ENCODE measurements at places on chromosomes 6 and 20.

GRCh38 chr20:25476106-25477013, 68.9 kb downstream of the GINS1 start:
- no peak for DNase-seq

DNA sequence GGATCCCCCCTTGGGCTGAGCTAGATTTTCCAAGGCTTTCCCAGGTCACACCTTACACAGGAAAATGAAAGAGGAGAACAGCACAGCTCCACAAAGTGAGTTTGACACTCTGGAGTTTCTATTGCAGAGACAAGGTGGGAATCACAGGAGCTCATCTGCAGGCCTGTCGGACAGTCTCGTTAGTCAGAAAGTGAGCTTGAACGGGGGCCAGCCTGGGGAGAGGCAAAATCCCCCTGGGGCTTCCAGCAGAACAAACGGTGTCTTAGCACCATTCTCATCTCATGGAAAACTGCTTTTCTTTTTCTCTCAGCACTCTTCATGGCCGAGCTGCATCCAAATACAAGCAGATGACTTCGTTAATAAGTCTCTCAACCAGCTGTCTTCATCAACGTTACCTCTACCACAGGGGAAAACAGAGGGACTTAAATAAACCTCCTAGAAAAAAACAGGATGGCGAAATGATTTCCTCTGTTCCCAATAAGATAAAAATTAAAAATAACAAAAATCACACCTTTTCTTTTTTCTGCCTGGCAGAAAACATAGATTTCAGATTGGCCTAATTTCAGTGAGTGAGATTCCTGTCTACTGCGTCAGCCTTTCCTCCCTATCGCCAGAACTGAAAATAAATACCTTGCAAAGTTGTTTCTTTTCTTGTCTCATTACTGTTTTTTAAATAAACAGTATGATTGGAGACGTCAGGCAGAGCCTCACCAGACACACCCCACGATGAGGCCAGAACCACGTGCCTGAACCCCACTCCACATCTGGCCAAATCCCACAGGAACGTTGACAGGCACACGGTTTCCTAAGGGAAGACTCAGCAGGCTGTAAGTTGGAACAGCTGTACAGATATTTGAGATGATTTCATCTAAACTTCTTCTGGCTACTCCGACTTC, 219.0 kb downstream of the TTLL2 start:
- no peak for DNase-seq

DNA sequence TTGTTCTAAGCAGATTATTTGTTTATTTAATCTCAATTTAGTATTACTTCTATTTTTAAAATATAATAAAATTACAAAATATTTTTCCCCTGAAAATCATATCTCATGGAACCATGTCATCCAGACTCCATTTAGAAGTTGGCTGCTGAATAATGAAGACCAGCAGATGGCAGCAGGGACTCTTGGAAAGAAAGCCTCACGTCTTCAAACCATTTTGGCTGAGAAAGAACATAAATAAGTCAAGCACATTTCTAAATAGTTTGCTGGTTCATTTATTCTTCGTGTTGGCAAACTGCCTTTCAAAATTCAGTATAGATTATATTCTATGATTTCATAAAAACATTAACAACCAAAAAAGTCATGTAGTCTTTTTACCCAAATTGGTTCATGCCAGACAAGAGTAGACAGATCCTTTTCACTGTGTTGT, 71.7 kb downstream of the RCAN2 start:
- DNase-seq, result no peak

GRCh38 chr20:50545126-50545525, 34.9 kb downstream of the PTPN1 start:
- no peak for DNase-seq

- no peak for DNase-seq
Measured at GRCh38 chr6:162539321-162539720, 188.2 kb downstream of the PRKN start.

GRCh38 chr20:37723668-37724067, 29.8 kb downstream of the CTNNBL1 start:
- no peak for DNase-seq

DNA sequence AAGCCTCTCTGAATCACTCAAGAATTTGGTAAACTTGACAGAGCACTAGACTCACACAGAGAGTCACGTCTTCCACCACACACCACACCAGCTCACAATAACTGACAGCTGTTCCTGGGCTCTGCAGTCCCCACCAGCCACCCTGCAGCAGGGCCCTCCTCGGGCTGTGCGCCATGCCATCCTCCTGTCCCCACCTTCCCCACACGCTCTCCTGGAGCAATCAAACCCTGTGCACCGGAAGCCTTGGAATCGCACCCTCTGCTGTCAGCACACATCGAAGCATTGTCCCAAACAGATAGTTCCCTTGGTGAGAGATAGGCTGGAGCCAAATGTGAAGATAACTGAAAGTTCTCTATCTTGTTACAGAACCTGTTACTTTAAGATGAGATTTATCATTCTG, 191.0 kb downstream of the TBXT start:
- DNase-seq, result no peak

DNA sequence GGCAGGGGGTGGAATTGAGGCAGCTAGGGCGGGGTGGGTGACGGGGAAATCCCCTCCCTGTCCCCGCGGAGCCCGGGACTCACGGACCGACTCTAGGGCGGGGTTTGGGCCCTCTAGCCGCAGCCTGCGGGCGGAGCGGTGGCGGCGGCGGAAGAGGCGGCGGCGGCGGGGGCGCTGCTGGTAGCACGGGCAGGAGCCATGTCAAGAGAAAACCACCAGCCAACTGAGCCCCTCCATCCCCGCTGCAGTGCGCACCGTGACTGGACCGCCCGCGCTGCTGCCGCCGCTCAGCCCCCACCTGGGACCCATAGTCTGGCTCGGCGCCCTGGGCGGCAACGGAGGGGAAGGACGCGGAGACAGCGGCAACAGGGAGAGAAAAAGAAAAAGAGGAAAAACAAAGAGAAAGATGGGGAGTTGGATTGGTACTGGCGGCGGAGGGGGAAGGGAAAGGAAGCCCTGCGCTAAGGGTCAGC, 1.2 kb upstream of the C6orf62 start:
- DNase-seq, result peak; percentile 60

- DNase-seq, result no peak
Measured at GRCh38 chr6:130617658-130618057, 209.5 kb upstream of the SMLR1 start.

GRCh38 chr6:38739532-38739931, 24.4 kb downstream of the DNAH8 start:
- no peak for DNase-seq

- DNase-seq, result no peak
Measured at GRCh38 chr6:161085246-161085645, 93.7 kb downstream of the MAP3K4 start.

- no peak for DNase-seq
Measured at GRCh38 chr6:13511913-13512717, 24.7 kb upstream of the GFOD1 start.

DNA sequence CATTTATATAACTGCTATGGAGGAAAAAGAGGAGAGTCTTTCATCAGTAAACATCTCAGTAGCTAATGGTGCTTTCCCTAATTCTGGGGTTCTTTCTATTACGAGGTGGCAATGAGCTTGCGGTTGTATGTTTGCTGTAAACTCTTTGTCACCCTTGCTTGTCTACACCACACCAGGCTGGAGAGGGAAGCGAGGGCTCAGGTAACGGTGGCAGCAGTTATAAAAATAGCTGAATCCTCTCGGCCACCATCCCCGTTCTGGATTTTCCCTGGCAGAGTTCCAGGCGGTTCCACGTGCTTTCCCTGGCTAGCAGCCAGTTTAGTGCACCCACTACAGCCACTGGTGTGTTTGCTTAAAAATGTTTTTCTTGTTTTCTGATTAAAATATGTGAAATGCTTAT, 39.0 kb downstream of the MAS1 start:
- peak; percentile 5 for DNase-seq

GRCh38 chr20:44644667-44645131, 6.8 kb downstream of the ADA start:
- DNase-seq, result no peak

DNA sequence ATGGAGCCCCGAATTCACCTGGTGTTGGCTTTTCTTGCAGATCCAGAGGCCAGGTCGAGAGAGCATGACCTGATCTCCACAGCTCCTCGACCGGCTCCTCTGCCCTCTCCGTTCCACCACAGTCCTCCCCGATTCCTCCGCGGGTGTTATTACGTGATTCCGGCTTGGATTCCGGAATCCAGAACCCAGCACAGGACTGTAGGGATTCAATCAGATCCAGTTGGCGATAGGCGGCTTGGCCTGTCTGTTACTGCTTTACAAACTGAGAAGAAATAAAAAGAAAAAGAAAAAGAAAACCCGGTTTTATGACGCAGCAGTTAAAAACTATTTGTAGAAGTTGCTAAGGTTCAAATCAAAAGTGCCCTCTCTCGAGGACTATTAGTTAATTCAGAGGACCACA, 222.7 kb downstream of the EYA2 start:
- no peak for DNase-seq

GRCh38 chr6:160071805-160072690, 49.6 kb upstream of the SLC22A1 start:
- no peak for DNase-seq

- DNase-seq, result no peak
Measured at GRCh38 chr20:4111440-4112411, 96.4 kb upstream of the RNF24 start.

DNA sequence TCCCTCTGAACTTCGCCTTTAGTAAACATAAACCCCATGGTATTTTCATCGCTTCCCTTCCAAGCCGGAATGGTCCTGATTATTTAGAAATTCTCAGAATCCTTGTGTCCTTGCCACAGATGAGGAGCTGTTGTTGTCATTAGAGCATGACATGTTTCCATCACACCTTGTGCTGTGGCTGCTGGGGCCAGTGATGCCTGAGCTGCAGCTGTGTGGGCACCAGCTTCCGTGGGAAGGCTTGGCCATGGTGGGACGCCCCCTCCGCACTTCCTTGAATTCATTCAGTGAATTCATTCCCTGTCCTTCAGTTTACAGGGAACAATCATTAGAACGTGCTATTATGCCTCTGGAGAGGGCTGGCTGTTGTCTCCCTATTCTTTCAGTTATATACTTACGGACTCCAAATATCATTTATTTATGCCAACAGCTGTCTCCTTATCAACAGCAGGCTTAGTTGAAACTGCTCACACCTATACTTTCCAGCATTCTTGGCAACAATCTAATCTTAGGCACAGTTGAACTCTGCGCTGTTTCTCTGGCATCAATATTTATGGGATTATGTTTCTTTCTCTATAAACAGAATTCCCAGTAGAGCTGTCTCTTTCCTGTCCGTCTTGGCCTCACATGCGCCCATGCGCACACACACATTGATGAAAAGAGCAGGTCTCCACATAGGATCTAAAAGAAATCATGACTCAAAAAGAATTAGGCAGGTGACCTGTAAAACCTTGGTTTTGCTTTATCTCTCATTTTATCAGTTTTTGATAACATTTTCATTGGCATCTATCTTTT, 9.0 kb downstream of the ADGRF1 start:
- no peak for DNase-seq

GRCh38 chr20:2955257-2955970, 82.1 kb downstream of the PTPRA start:
- DNase-seq, result no peak

GRCh38 chr6:43268355-43268700, 25.0 kb downstream of the TTBK1 start:
- DNase-seq, result no peak

GRCh38 chr6:43246301-43247113, 3.2 kb downstream of the TTBK1 start:
- no peak for DNase-seq

DNA sequence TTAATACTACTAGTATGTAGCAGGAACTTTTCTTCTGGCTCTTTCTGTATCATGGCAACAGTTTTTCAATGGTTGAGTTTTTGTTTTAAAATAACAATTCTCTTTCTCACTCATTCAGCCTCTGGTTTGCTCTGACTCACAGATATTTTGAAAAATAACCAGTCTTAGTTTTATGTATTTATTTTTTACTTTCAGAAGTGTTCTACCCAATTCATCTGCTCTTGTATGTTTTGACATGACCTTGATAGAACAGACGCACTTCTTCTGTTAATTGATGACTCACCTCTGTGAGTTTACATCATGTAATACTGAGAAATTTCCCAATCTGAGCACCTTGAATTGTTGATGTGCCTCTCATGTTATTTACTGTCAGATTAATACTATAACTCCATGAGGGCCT, 178.9 kb downstream of the SASH1 start:
- DNase-seq, result no peak

GRCh38 chr20:50649590-50649989, 41.8 kb downstream of the RIPOR3 start:
- no peak for DNase-seq

Data from stimulated activated CD4-positive, alpha-beta T cell treated with anti-CD3 and anti-CD28 coated beads, TNF-alpha, amount 100 ng/mL, for 1 hour (primary cell).